ENCODE measurements at places on chromosomes 6 and 20.

DNA sequence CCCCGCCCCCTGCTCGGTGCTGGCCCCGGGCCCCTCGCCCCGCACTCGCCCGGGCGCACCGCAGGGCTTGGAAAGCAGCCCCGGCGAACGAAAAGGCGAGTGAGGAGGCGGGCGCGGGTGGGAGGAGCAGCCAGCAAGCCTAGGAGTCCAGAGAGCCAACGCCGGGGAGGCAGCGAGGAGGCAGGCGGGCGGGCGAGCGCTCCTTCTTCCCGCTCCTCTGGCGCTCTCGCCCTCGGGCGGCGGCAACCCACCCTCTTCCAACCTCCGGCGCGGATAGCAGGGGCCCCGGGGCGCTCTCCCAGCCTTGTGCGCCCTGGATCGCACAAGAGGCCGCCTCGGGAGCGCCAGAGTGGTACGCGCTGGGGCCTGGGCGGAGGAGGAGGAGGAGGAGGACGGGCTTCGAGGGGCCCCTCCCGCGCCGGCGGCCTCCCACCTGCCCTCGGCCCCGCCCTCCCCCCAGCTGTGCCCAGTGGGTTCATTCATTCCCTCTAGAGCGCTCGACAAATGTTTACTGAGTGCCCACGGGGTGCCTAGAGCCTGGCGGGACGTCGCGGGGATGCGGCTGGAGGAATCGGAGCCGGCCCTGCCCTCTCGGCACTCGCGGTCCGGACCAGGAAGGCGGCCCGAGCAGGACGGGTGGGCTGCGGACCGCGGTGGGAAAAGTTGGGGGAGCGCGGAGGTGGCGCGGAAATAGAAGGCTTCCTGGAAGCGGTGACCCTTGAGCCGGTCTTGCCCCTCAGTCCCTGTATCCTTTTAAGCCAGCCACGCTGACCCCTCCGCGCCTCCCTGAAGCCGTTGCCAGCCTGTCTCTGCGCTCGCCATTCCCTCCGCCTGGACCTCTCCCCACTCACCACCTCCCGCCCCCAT is at the start of gene BMP7:
TSS of gene BMP7 (minus strand) at position 351 of the 867 bp plus-strand sequence. CDS start 519 bp downstream, outside the sequence.
- no peak for DNase-seq

DNA sequence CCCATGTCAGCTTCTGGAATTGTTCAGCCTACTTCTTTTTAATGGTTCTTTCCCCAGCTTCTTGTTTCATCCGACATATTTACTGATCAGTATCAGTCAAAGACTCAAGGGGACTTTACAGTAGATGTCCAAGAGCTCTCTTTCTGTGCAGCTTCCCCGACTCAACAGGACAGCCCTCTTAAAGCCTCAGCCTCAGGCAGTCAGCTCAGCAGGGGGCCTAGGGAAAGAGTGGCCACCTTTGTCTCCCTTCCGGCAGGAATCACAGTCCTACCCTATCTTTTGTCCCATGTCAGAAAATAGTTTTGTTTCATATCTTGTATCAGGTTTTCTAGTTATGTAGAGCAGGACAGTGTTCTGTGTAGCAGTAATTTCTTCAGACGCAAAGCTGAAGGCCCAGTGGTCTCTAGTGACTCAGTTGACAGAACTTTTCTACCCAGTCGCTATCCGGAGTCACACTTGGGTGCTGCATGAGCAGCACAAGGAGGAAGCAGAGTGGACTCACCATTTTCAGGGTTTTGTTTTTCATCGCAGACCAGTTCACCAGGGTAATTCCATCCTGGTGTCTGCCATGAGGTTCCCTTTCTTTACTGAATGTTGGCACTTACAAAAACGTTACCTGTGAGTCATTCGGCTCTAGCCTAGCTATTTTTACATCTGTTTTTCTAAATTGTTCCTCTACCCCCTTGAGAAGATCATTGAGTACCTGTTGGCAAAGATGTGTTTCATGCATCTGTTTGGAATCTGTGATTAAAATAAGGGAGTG is 47.7 kb downstream of the SPATA2 start:
- DNase-seq, result peak; percentile 17

- no peak for DNase-seq
Measured at GRCh38 chr6:41637194-41638001, 870 bp upstream of the MDFI start.

DNA sequence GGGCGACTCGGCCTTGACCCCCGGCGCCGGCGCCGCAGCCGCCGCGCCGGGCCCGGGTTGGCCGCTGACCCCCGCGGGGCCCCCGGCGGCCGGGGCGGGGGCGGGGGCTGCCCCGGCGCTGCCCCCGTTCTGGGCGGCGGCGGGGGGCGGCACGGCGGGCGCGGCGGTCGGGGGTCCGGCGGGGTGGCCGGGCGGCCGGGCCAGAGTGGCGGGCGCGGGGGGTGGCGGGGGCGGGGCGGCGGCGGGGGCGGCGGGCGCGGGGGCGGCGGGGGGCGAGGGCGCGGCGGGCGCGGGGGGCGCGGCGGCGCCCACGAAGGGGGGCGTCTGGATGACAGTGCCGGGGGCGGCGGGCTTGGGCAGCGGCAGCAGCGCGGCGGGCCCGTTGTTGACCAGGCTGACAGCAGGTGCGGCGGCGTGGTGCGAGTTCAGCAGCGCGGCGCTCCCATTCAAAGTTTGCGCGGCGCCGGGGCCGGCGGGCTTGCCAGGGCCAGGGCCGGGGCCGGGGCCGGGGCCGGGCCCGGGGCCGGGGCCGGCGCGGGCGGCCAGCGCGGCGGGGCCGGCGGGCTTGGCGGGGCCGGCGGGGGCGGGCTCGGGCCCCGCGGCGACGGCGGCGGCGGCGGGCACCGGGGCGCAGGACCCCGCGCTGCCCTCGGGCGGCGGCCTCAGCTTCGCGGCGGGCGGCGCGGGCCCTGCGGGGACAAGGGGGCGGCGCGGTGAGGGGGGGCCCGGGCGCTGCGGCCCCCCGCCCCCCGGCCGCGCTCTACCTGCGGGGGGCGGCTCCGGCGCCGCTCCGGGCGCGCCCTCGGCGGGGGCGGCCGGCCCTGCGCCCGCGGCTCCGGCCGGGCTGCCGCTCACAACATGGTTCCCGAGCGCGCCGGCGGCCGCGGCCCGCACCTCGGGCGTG is 659 bp downstream of the TAF4 start:
- DNase-seq, result no peak

GRCh38 chr6:18270216-18270615 is 5.9 kb upstream of the DEK start:
- no peak for DNase-seq

- no peak for DNase-seq
Measured at GRCh38 chr20:46648903-46649649, 2.2 kb downstream of the SLC13A3 start.

DNA sequence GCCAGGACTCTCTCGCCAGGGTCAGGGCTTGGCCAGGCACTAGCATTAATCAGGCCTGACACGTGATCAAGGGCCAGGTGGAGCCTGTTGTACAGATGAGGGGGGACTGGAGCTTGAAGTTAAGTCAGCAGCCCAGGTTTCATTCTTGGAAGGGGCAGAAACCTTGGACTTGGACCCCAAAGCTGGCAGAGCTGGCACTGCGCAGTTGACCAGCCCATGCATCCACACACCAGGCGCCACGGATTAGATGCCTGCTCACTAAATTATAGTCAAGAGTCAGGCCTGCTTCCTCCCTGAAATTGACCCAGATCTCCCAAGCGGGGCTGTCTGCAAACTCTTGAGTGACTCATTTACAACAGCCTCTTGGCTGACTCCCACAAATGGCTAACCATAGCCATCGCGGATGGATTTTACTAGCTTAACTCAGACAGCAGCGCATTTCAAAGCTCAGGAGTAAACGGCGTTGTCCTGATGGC is 4.1 kb upstream of the TAF4 start:
- no peak for DNase-seq

DNA sequence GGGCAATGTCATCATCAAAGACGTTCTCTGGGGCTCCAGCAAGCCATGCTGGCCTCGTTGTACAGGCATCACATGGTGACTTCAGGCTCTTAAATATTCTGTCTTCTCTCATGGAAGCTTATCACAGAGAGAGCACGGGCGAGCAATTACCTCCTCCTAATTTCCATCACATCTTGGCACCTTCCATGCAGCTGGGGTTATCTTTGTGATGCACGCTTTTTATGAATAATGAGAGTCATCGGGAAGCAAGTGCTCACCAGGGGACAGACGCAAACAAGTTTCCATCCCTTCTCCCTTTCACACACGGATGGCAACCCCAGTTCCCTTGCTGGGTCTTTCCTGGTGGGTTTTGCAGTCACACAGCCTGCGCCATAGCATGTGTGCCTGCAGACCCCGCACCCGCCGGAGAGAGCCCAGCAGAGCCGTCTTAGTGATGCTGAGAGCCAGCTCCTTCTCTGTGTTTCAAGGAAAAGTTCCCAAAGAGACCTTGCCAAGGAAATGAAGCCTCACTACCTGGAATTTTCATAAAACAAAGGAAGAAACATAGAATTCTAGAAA is 116.3 kb upstream of the AFDN start:
- no peak for DNase-seq

DNA sequence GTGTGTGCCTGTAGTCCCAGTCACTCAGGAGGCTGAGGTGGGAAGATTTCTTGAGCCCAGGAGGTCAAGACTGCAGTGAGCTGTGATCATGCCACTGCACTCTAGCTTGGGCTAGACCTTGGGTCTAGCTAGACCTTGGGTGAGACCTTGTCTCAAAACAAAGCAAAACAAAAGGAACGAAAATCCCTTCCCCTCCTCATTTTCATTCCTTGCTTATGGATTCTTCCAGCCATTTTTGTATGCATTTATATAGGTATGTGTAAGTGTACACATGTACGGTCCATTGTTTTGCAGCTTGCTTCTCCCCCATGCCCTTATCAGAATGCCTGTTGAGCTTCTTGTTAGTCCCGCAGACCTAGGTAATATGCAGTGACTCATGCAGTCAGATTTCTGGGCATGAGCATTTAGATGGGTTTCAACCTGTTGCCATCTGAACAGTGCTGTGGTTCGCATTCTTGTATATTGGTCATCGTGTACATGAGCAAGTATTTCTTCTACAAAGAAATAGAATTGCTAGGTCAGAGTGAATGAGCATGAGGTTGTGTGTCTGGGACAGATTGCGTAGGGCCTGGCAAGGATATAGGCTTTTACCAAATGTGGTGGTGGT is 73.2 kb downstream of the ATRN start:
- no peak for DNase-seq

DNA sequence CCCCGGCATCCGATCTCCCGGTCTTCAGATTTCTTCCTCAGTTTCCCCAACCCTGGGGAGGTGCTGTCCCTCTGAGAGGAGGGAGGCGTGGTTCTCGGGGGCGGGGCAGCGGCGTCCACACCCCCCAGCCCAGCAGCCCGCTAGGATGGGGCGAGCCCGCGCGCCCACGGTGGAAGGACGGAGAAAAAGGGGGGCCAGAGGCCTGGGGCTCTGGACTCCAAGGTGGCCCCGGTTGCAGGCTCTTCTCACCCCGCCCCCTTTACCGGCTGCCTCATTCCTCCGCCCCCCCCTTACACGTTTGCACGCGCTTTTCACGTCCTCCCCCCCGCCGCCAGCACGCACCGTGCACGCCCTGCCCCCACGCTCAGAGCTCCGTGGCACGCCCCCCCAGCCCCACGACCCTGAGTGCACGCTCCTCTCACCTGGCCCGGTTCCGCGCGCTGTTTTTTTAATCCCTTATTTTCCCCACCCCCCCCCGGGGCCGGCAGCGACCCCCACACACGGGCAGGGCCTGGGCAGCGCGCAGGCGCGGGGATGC is 402 bp downstream of the ZBTB12 start:
- peak; percentile 25 for DNase-seq

Data from COLO829 (cell line).